Smooth muscle cell of the umbilical artery (primary cell): ENCODE measurements at places on chromosomes 4 and X. TPM values are rescaled to one million over a fixed set of nuclear protein-coding genes. Genes with fewer than 3 reads are reported as not detected.

The TNIP3 gene
- 1.5 and 2.8 TPM in 2 replicates for total RNA-seq

The CORIN gene
- 0.23 TPM in 1 of 2 replicates, not detected in the other for total RNA-seq

The ITM2A gene
- not detected in 2 replicates for total RNA-seq

The UBA6 gene
- total RNA-seq, result 311 and 532 TPM in 2 replicates

The CCNI gene
- 144 and 158 TPM in 2 replicates for total RNA-seq

The CYSLTR1 gene
- total RNA-seq, result not detected in 2 replicates

The ZNF732 gene
- 0.30 and 0.32 TPM in 2 replicates for total RNA-seq

The SH2D1A gene
- total RNA-seq, result not detected in 2 replicates

The ETNPPL gene
- not detected in 2 replicates for total RNA-seq

The FOXP3 gene
- 0.05 TPM in 1 of 2 replicates, not detected in the other for total RNA-seq

The CFP gene
- total RNA-seq, result 0.05 and 0.30 TPM in 2 replicates

The NPY1R gene
- under 0.01 TPM in 1 of 2 replicates, not detected in the other for total RNA-seq

The OTUD6A gene
- total RNA-seq, result not detected in 2 replicates

The PFKFB1 gene
- under 0.01 TPM in 1 of 2 replicates, not detected in the other for total RNA-seq

The GYPE gene
- 0.30 and 0.37 TPM in 2 replicates for total RNA-seq

The DLG3 gene
- total RNA-seq, result 13.7 and 15.4 TPM in 2 replicates

The SYTL5 gene
- 0.55 and 0.89 TPM in 2 replicates for total RNA-seq

The MAGEE2 gene
- total RNA-seq, result not detected in 2 replicates

The MAGIX gene
- total RNA-seq, result 0.55 and 2.7 TPM in 2 replicates

The ATOH1 gene
- not detected in 2 replicates for total RNA-seq

The PDCL2 gene
- not detected in 2 replicates for total RNA-seq

The SMIM31 gene
- not detected in 2 replicates for total RNA-seq

The FREM3 gene
- total RNA-seq, result not detected in 2 replicates

The PWWP3B gene
- 2.1 and 2.3 TPM in 2 replicates for total RNA-seq

The UCP1 gene
- not detected in 2 replicates for total RNA-seq

The SCD5 gene
- total RNA-seq, result 12.2 and 13.5 TPM in 2 replicates

The SPATA18 gene
- 23.2 and 25.4 TPM in 2 replicates for total RNA-seq

The ZNF275 gene
- total RNA-seq, result 9.8 and 16.1 TPM in 2 replicates

The PITX2 gene
- 33.3 and 60.6 TPM in 2 replicates for total RNA-seq

The CXCL10 gene
- not detected in 2 replicates for total RNA-seq

The GABRA4 gene
- not detected in 2 replicates for total RNA-seq

The PTPN13 gene
- 46.9 TPM in 2 replicates for total RNA-seq

The HHIP gene
- total RNA-seq, result 0.59 and 13.1 TPM in 2 replicates
